MG63 (cell line): ENCODE measurements at places on chromosomes 3 and 15.

DNA sequence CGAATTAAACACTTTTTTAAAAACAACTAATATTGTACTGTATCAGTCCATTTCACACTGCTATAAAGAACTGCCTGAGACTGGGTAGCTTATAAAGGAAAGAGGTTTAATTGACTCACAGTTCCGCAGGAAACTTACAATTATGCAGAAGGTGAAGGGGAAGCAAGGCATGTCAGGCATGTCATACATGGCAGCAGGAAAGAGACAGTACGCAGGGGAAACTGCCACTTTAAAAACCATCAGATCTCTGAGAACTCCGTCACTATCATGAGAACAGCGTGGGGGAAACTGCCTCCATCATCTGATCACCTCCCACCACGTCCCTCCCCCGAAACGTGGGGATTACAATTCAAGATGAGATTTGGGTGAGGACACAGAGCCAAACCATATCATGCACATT is 162.8 kb upstream of the TPM1 start:
- no peak for DNase-seq

- no peak for DNase-seq
Observed at GRCh38 chr3:59510576-59510975, 460.8 kb upstream of the CFAP20DC start.

DNA sequence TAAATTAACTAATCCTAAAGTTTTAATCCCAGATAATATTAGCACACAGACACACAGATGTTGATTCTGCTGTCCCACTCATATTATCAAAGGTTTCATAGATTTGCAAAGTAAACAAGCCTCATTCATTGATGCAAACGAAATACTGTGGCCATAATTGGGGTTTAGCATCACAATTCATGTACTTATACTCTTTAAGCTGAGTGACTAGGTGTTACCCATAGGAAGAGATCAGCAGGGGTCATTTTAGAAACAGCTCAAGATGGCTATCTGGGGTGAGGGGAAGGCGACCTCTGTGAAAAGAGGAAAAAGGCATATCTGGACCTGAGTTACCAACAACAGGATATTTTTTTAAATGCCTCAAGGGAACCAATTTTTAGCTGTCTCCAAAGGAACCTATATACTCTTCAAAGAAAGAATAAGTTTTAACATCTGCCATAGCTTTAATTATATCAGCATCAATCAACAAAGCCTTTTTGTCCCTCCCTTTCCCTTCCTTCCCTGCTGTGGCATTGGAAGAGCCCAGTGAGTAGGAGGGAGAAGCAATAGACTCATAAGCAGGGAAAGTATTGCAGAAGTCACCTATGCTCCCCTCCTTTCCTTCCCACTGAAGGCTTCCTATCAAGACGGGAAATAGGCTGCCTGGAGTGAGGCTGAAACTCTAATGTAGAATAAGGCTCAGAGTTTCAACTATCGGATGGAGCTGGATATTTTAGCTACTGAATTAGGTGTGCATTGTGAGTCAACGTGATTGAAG is 553.4 kb downstream of the ZIC1 start:
- DNase-seq = no peak

DNA sequence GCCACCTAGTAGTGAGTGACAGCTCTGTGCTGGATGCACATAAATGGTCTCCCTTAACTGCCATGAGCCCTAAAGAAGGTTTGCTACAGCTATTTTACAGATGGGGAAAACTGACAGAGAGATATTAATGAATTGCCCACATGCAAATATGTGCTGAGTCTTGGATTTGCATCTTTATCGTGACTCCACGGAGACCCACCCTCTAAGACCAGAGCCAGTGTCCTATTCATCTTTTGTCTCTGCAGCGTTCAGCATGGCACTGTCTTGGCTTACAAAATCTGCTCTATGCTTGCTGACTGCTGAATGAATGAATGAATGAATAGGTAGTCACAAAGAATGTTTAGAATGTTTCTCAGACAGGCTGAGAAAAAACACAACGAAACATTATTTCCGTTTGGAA is 48.3 kb downstream of the BTD start:
- DNase-seq = no peak

GRCh38 chr15:65082303-65082953 is 5.9 kb downstream of the KBTBD13 start:
- peak; percentile 45 for DNase-seq

GRCh38 chr15:40075298-40076044 is 33.2 kb downstream of the BMF start:
- no peak for DNase-seq

DNA sequence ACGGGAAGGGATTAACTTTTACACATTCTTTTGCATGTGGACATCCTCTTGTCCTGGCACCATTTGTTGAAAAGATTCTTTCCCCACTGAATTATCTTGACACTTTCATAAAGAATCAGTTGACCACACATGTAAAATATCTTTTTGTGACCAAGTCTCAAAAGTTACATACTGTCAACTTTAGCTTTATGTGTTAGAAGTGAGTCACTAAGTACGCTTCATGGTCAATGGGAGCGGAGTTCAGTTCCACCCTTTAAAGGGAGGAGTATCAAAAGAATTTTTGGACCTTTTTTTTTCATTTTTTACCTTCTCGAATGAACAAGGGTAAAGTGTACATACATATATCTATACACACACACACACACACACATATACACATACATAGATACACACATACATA is 35.4 kb downstream of the MAPK6 start:
- DNase-seq = no peak

- no peak for DNase-seq
Observed at GRCh38 chr3:117848606-117849005, 1139.0 kb downstream of the TUSC7 start.

DNA sequence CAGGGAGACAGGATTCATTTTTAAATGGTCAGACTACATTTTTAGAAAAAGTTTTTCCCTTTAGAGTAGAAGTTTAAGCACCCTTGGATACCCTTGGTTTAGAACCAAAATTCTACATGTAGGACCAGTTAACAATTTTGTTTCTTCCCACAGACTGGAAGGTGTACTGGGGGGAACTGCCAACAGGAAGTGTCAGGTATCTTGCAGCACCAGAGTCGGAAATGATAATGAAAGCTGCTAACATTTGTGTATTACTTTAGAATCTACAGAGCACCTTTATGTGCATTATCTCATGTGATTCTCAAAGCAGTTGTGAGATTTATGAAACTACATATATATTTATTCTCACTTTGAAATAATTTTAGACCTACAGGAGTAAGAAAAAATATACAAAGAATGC is 21.5 kb downstream of the SPRED1 start:
- no peak for DNase-seq

GRCh38 chr15:36982430-36982829 is 117.9 kb downstream of the MEIS2 start:
- no peak for DNase-seq

DNA sequence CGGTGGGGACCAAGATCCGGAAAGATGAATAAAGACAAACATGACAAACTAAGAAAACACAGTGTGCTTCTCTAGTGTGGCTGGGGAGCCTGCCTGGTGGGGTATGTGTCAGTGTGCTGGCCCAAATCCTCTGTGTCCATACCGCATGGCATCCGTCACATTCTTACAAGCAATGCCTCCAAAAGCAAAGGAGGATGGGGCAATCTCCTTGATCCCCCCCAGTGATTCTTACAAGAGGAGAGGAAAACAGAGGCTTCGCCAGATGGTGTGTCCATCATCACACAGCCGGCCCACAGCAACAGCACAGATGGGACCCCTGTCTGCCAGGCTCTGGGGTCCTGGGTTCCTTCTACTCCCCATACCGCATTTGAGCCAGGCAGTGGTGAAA is 558 bp upstream of the IL17RC start:
- peak; percentile 19 for DNase-seq

- DNase-seq = peak; percentile 72
Observed at GRCh38 chr3:154120961-154121700, at the start of gene ARHGEF26. TSS of gene ARHGEF26 (plus strand) at chr3:154121390. CDS start at chr3:154121993, 603 bp downstream.
